ENCODE measurements at places on chromosomes 5 and 9.
A peak's percentile ranks its signal among the peaks of the same experiment; 100 is the strongest.

GRCh38 chr9:135105938-135106491 is 18.5 kb downstream of the OLFM1 start:
- DNase-seq = no peak

- DNase-seq = no peak
Measured at GRCh38 chr9:73093740-73094379, 57.8 kb upstream of the ANXA1 start.

DNA sequence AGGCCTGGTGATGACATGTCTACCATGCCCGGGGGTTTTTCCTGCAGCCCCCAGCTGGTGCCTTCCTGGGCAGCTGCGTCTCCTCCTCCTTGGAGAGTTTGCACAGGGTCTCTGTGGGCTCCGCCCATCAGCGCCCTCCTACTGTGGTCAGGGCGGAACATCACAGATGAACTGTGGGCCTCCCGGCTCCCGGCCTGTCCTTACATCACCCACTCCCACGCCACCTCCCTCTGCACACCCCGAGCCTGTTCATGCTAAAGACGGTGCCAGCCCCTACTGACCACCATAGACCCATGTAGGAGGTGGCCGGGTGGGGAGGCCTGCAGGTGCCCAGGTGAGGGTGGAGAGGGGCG is 12.6 kb downstream of the GPSM1 start:
- no peak for DNase-seq

- peak; percentile 92 for DNase-seq
Measured at GRCh38 chr9:33350310-33350709, 52.1 kb downstream of the AQP7 start.

- DNase-seq = no peak
Measured at GRCh38 chr5:2741956-2742355, 9.5 kb downstream of the IRX2 start.

DNA sequence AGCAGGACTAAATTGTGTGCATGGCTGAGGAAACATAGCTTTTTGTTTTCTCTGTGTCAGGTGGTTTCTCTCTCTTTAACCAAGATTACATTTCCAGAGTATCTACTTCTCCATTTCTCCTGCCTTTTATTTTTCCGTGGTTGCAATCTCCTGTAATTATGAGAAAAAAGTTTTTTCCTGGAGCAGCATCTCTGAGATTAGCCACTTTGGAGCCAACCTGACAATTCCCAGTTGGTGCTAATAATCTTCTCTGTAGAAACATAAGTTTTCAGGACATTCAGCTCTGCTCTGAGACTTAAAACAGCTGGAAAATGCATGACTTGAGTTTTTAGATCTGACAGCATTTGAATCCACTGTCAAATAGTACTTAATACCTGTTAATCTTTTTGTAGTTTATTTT is 67.1 kb upstream of the GAS1 start:
- DNase-seq = no peak

DNA sequence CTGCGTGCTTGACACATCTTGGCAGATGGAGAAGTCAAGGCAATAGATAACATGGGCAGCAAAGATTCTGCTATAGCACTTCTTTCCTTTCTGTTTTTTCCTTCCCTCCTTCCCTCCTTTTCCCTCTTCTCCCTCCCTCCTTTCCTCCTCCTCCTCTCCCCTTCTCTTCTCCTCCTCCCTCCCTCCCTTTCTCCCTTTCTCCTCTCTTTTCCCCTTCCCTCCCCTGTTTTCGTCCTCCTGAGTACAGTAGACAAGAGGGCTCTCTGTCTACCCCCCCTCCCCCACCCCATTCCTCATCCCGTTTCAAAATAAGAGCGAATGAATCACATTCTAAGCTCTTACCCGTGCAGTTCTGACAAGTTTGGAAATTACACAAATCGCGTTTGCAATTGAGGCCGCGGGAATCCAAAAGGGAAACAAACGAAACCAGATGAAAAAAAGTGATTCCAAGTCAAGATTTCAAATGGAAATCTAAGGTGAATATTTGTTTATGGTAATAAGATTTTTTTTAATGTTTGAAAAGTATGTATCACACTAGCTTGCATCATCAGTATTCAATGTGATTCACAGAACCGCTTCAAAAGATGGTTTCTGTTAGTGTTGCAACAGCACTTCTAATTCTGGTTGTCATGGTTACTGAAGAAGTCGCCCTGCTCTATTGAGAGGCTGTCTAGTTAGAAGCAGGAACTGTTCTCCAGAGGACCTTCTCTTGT is 1.3 kb downstream of the NIM1K start:
- DNase-seq = peak; percentile 94

- DNase-seq = no peak
Measured at GRCh38 chr5:12526113-12526512, 621.9 kb upstream of the CTNND2 start.

DNA sequence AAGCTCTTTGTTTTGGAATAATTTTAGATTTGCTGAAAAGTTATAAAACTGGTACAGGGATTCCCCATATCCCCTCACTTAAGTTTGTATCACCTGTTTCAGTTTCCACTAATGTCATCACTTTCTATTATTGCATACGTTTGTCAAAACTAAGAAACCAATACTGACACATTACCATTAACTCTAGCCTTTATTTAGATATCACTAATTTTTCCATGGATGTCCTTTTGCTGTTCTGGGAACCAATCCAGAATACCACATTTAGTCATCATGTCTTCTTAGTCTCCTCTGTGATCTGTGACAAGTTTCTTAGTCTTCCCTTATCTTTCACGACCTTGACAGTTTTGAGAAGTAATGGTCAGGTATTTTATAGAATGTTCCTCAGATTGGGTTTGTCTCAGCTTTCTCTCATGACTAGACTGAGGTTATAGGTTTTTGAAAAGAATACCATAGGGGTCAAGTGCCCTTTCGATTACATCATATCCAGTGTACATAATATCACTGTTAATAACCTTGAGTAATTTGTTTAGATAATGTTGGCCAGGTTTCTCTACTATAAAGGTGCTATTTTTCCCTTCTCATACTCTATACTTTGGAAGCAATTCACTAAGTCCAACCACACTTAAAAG is 51.9 kb upstream of the NMUR2 start:
- DNase-seq = no peak

DNA sequence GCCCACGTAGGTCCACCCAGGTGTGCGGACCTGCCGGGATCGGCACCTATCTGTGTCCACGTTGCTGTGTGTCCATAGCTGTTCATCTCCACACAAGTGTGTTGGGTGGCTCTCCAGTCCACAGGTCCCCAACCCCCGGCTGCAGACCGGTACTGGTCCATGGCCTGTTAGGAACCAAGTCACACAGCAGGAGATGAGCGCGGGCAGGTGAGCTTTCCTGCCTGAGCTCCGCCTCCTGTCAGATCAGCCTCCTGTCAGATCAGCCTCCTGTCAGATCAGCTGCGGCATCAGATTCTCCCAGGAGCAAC is 18.9 kb downstream of the LAMC3 start:
- DNase-seq = no peak

DNA sequence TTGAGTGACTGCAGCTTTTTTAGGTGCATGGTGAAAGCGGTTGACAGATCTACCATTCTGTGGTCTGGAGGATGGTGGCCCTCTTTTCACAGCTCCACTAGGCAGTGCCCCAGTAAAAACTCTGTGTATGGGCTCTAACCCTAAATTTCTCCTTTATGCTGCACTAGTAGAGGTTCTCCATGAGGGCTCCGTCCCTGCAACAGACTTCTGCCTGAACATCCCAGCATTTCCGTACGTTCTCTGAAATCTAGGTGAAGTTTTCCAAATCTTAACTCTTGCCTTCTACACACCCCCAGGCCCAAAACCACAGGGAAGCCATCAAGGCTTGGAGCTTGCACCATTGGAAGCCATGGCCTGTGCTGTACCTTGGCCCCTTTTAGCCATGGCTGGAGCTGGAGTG is 1898.1 kb upstream of the NUDT12 start:
- peak; percentile 8 for DNase-seq

DNA sequence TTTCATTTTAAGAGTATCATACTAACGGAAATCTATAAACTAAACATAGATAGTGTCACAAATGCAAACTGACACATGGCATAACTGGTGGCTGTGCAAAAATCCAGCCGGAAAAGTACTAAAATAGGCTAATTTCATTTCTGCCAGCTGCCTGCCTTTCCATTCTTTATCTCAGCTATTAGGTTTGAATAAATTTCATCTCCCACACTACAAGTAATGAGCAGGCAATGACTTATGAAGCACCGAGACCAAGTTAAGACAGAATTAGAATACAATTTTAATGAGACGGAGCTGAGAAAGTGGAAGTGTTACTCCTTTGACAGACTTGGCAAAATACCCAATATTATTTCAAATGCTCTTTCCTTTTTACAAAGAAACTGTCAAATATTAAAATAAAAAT is 258.8 kb upstream of the ZNF608 start:
- no peak for DNase-seq

Data from amniotic epithelial cell (primary cell).